ENCODE measurements at places on chromosomes 1 and 21.

GRCh38 chr1:173827611-173828010, 2.9 kb upstream of the CENPL start:
- no peak for DNase-seq

DNA sequence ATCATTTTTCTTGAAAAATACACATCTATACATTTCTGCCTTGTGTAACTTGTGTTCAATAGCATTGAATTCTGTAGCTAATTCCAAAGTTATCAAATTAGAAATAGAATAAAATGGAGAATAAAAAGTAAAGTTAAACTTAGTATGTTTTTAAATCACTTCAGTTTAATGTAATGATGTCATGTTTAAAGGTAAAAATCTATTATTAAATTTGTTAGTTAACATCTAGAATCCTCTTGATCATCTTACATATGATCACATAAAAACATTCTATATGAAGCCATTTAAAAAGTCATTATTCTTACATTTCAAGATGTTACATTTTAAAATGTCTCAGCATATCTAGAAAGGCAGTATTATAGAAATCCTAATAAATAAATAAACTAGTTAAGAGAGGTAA, 1163.2 kb downstream of the PLA2G4A start:
- DNase-seq, result no peak

GRCh38 chr1:161836018-161836417, 69.9 kb downstream of the ATF6 start:
- DNase-seq, result no peak

GRCh38 chr1:3197781-3198316, 128.8 kb downstream of the PRDM16 start:
- DNase-seq, result no peak

- peak; percentile 87 for DNase-seq
Measured at GRCh38 chr1:48619539-48619938, 147.5 kb upstream of the SPATA6 start.

DNA sequence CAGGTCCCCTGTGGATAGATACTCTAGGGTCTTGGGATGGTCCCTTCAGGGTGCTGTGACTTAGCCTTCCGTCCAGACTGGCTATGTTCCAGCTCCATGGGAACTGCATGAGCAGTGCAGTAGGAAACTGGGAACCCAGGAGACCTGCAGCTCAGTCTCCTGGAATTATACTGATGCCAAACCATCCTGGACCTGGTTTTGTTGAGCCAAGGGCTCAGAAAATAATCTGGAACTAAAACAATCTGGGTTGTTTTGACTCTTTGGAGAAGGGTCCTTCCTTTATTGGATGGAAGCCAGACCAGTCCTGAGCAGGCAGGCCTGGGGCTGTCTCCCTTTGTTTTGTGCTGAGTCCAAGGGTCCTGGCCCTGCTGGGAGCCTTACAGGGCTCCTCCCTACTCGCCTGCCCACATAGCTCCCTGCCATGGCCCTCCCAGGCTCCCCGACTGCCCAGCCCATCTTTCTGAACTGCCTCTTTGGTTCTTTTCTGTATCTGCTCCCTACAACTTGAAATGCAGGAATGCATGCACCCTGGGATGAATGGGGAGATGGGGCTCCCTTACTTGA, 1.2 kb downstream of the IPO13 start:
- peak; percentile 69 for DNase-seq

DNA sequence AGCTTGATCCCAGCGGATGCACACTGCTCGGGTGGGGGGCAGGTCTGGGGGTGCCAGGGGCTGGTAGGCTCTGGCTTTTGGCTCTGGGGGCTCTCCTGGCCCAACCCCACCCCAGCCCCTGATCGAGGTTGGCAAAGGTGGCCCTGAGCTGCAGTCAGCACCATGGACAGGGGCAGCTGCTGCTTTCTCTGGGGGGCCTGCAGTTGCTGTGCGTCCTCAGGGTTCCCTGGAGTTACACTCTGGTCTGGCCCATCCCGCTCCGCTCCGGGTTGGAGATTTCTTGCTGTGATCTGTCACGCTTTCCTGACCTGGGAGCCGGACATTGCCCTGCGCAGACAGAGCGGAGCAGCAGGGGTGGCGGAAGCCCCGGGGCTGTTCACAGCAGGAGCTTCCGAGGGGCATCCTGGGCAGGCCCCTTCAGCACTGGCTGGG, 8.0 kb upstream of the PLCH2 start:
- peak; percentile 79 for DNase-seq

DNA sequence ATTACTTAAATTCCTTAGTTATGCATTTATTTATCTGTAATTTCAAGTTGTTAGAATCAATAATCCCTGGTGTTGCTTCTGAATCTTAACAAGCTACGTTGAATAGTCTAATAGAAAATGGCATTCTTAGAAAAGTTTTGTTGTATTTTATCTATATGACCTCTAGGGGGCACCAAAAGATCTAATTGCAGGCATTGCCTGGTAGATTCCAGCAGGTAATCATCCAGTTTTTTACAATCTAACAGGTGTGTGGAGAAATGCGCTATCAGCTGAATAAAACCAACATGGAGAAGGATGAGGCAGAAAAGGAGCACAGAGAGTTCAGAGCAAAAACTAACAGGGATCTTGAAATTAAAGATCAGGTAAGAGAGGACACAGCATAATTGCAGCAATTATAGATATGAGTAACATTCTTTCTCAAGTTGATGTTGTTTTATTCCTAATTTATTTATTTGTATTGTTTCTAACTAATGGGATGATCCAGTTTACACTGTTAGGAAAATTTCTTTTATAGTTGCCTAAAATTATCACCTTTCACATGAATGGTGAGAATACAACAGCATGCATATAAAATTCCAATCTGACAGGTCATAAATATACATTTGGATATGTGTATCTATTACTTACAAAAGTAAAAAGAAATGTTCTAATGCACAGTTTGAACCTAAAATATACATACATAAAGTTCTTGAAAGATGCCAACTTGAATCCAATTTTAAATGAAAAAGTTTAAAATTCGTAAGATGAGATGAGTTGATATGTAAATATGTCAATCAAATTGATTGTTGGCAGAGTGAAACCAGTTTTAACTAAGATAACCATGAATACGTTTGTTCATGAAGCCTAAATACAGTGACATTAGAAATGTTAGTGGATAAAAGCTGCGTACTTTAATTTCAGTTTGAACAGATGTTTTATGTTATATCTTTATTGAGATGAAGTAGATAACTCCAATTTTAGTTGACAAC, 88.4 kb downstream of the SDCCAG8 start:
- no peak for DNase-seq

- DNase-seq, result peak; percentile 47
Measured at GRCh38 chr1:223088713-223089240, 54.3 kb downstream of the TLR5 start.

- peak; percentile 25 for DNase-seq
Measured at GRCh38 chr1:10694274-10694632, 102.2 kb downstream of the CASZ1 start.

DNA sequence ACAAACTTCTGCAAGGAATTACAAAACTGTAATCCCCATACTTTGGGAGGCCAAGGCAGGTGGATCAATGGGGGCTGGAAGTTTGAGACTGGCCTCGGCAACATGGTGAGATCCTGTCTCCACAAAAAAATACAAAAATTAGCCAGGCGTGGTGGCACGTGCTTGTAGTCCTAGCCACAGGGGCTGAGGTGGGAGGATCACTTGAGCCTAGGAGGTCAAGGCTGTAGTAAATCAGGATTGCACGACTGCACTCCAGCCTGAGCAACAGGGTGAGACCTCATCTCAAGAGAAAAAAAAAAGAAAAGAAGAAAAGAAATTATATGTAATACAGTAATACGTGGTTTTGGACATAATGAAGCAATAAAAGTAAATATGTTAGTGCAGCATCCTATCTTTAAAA, 138.2 kb downstream of the COP1 start:
- DNase-seq, result no peak

GRCh38 chr1:151570819-151571218, 30.7 kb downstream of the TUFT1 start:
- DNase-seq, result no peak

DNA sequence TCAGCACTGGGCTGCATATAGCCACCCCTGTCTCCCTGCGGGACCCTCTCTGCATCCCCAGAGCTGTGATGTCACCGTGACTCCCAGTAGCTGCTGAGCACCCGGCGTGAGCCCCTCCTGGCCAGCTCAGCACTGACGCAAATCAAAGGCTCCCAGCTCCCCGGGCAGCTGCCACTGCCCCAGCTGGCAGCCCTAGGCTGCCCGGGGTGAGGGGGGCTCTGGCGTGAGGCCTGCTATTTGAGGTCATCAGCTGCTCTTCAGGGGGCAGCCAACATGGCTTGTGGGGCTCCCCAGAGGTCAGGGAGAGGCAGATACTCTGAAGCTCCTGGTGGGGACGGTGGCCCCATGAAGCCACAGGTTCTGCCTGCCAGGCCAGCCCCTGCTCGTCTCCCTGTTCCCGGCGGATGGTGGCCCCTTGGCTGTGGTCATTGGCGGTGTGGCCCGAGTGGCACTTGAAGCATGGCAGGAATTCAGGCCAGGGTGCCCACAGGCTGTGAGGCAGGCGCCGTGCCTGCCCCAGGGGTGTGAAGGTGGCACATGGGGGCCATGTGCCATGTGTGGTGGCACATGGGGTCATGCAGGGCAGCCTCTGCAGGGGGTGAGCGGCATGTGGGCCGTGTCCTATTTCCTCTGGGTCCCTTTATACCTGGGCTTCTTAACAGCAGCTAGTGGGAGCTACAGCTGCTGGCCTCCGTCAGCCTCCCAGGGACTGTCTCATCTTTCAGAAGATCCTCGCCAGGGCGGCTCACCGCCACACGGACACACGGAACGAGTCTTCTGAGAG, 85.4 kb downstream of the SIK1 start:
- DNase-seq, result no peak

GRCh38 chr1:45008076-45008475, 3.0 kb downstream of the HECTD3 start:
- no peak for DNase-seq

GRCh38 chr1:236240675-236241074, 41.1 kb downstream of the ERO1B start:
- no peak for DNase-seq

- DNase-seq, result no peak
Measured at GRCh38 chr1:116405241-116406135, 32.4 kb downstream of the ATP1A1 start.

- no peak for DNase-seq
Measured at GRCh38 chr1:59122527-59122926, 174.4 kb upstream of the FGGY start.

- DNase-seq, result peak; percentile 80
Measured at GRCh38 chr1:109619576-109620400, at the start of the genes AMPD2 and GNAT2. AMPD2 (plus strand) TSS chr1:109619837; CDS start chr1:109621176, 1,339 bp downstream. GNAT2 (minus strand) TSS chr1:109619616; CDS start chr1:109612870, 6,746 bp downstream.

- DNase-seq, result peak; percentile 78
Measured at GRCh38 chr1:64356636-64357256, 113.2 kb upstream of the CACHD1 start.

GRCh38 chr1:8249838-8250237, 68.1 kb upstream of the SLC45A1 start:
- no peak for DNase-seq

DNA sequence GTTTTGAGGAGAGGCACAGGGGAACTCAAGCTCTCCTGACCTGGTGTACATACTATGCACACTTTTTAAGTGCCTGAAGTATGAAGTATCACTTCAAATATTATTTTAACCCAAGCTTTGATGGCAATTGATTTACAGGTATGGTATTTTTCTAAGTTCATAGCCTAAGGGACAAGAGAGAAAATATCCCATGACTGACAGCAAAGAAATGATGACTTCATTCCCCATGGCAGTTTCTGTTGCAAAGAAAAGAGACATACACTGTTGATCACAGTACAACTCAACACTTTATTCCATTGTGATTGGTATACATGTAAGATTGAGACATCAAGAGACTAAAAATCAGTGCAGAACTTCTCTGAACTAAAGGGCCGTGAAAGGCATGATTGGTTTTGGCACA, 41.8 kb upstream of the BCL10 start:
- DNase-seq, result no peak

- peak; percentile 77 for DNase-seq
Measured at GRCh38 chr1:23810818-23811540, 10.4 kb upstream of the GALE start.

DNA sequence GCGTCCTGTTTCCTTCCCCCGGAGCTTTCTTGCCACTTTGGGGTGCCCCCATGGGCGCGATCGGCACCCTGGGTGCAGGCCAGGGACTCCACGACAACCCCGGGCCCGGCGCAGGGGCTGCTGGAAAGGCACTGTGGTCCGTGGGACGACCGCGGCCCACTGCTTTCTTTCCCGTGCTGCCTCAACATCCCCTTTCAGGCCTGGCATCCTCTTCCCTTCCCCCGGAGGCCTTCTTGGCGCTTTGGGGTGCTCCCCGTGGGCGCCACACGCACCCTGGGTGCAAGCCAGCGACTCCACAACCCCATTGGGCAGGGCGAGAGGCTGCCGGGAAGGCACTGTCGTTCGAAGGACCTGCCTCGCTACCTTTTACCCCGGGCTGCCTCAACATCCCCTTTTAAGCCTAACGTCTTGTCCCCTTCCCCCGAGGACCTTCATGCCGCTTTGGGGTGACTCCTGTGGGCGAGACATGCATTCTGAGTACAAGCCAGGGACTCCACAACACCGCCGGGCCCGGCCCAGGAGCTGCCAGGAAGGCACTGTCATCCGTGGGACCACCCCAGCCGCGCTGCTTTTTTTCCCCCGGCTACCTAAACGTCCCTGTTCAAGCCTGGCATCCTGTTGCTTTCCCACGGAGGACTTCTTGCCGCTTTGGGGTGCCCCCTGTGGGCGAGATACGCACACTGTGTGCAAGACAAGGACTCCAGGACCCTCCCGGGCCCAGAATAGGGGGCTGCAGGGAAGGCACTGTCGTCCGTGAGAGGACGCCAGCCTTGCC, 137.8 kb downstream of the LIPI start:
- DNase-seq, result no peak

- DNase-seq, result no peak
Measured at GRCh38 chr1:73356485-73356884, 841.5 kb downstream of the LRRIQ3 start.

GRCh38 chr21:28074676-28075075, 918.0 kb downstream of the LTN1 start:
- no peak for DNase-seq

DNA sequence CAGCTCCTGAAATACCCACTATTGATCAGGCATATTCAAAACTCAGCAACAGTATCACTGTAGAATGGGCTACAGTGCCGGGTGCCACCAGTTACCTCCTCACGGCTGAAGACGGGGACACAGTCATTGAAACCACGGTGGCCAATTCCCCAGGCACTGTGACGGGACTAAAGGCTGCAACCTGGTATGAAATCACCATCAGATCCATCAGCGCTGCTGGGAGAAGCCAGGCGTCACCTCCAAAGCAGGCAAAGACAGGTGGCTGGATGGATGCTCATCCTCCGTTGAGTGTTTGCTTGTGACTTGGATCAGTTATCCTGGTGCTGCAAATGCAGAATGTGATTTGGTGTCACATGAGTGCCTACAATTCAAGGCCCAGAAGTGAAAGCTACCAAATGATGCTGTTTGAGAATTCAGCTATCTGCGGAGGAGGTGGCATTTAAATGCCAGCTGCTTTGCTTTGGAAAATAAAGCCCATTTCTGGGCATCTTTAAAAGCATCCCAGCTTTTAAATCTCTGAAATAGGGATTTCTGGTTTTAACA, 5.1 kb downstream of the FNDC7 start:
- DNase-seq, result no peak

GRCh38 chr1:23148084-23148483, 20.6 kb downstream of the LUZP1 start:
- no peak for DNase-seq

Measured in ELF-1 (cell line).